H9 (cell line): ENCODE measurements at places on chromosomes 12 and 14. TPM values are rescaled to one million over a fixed set of nuclear protein-coding genes. Genes with fewer than 3 reads are reported as not detected.

- H3K36me3 ChIP-seq: no peaks in the 10 kb centered on the region
- DNase-seq: no peak
- no peak overlapping the region for H3K27ac ChIP-seq
Observed at GRCh38 chr14:69624136-69624535, 12.7 kb downstream of the SUSD6 start.

DNA sequence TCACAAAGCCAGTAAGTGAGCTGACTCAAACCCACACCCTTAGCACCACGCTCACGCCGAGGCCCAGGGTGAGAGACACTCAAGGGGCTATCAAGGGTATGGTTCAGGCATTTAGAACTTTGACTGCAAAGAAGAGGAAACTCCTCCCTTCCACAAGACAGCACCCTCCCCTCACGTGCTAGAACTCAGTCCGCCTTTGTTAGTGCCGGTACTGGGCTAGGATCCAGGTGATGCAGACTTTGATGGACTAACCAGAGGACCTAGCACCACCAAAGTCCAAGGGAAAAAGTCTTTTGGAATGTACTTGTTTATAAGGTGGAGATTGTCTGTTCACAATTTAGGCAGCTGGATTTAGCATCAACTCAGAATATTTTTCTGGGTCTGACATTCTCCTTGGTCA, 33.7 kb downstream of the VWF start:
- H3K36me3 ChIP-seq: no peaks in the 10 kb centered on the region
- peaks cover 7% of the 10 kb centered on the region; the same call in 1 of the 2 replicates for H3K4me1 ChIP-seq
- no peak overlapping the region for H3K27ac ChIP-seq
- H3K4me3 ChIP-seq: no peak overlapping the region

DNA sequence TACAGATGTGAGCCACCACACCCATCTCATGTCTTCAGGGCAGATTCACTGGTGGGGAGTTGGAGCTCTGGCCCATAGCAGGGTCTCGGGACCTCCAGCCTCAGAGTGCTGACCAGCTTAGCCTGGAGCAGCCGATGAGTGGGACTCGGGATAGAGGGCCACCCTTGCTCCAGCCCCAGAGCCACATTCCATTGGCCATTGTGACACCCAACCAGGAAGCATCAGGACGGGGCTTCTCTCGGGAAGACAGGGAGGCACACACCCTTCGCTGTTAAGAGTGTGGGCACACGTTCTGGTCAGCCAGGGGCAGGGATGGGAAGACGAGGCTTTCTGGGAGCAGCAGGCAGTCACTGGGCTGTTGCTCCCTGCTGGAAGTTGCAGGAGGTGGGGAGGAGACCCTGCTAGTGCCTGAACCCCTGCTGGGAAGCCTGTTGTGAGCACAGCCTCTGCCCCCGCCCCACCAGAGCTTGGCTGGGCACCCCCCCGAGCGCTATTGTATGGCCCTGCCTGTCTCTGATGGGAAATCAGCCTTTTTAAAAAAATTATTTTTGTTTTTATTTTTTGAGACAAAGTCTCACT, 1.6 kb downstream of the ADGRD1 start:
- no peaks in the 10 kb centered on the region for H3K36me3 ChIP-seq
- H3K4me1 ChIP-seq: no peaks in the 10 kb centered on the region
- no peak overlapping the region for H3K27ac ChIP-seq
- DNase-seq: no peak

- no peaks in the 10 kb centered on the region for H3K36me3 ChIP-seq
- no peak overlapping the region for H3K4me3 ChIP-seq
- no peak overlapping the region for H3K27ac ChIP-seq
- H3K4me1 ChIP-seq: no peaks in the 10 kb centered on the region
Observed at GRCh38 chr14:105069522-105069870, 4.3 kb upstream of the GPR132 start.

DNA sequence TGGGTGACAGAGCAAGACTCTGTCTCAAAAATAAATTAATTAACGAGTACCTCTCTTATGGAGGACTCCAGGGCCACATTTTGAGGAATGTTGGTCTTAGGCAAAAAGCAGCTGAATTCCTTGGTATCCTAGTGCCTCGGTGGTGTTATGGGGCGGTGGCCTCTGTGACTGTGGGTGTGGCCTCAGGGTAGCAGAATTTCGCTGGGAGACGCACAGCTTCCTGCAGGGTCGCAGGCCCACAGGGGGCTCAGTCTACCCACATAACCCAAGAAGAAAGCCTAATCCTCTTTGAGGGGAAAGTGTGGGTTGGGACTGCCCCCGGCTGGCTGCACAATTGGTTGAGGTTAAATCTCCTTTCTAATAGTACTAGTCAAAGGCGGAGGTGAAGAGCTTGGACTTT, 11.2 kb upstream of the SERPINA4 start:
- H3K27me3 ChIP-seq: no peaks in the 10 kb centered on the region
- peaks cover 3% of the 10 kb centered on the region; the same call in 1 of the 2 replicates for H3K36me3 ChIP-seq
- no peaks in the 10 kb centered on the region for H3K4me1 ChIP-seq
- DNase-seq: peak; percentile 45
- no peak overlapping the region for H3K27ac ChIP-seq

DNA sequence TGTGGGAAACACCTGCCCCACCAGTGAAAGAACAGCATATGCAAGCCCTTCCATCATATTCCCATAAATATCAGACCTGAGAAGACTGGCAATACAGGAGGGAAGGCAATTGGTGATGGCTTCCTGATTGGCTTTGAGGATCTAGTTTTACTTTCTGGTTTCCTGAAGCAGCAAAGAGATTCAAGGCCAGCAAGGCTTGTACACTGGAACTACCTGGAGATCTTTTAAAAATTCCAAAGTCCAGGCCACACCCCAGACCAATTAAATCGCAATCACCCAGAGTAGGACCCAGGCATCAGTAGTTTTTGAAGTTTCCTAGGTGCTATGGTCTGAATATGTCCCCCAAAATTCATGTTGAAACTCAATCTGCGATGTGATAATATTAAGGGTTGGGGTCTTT, 2.9 kb upstream of the TEP1 start:
- no peaks in the 10 kb centered on the region for H3K36me3 ChIP-seq
- no peak overlapping the region for H3K27ac ChIP-seq
- no peaks in the 10 kb centered on the region for H3K27me3 ChIP-seq
- H3K4me1 ChIP-seq: no peaks in the 10 kb centered on the region
- H3K4me3 ChIP-seq: no peak overlapping the region

DNA sequence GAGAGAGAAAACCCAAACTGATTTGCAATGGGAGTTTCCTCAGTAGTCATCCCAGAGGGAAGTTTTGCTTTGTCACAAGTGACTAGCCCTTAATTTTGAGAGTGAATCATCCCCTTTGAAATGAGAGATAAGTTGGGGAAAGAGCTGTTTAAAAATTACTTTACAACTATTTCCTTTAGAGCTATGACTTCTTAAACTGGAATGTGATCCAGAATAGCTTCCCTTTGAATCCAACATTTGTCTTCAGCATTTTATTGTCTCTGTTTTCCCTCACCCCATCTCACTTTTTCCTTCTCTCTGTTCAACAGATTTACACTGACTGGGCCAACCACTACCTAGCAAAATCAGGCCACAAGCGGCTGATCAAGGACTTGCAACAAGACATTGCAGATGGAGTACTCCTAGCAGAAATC, 109.3 kb downstream of the NAV3 start:
- no peaks in the 10 kb centered on the region for H3K27me3 ChIP-seq
- no peaks in the 10 kb centered on the region; the same call in 1 of the 2 replicates for H3K4me1 ChIP-seq
- peak; percentile 41 for DNase-seq
- H3K4me3 ChIP-seq: no peak overlapping the region
- H3K36me3 ChIP-seq: no peaks in the 10 kb centered on the region
- H3K27ac ChIP-seq: no peak overlapping the region

GRCh38 chr12:43737646-43738045, 20.9 kb downstream of the PUS7L start:
- H3K36me3 ChIP-seq: peaks cover 2% of the 10 kb centered on the region; the same call in 1 of the 2 replicates
- no peaks in the 10 kb centered on the region for H3K27me3 ChIP-seq
- H3K4me3 ChIP-seq: no peak overlapping the region
- 0 out of 2 replicates have a peak, but pooled peaks cover 2% of the 10 kb centered on the region for H3K4me1 ChIP-seq
- H3K27ac ChIP-seq: no peak overlapping the region
- no peak for DNase-seq

DNA sequence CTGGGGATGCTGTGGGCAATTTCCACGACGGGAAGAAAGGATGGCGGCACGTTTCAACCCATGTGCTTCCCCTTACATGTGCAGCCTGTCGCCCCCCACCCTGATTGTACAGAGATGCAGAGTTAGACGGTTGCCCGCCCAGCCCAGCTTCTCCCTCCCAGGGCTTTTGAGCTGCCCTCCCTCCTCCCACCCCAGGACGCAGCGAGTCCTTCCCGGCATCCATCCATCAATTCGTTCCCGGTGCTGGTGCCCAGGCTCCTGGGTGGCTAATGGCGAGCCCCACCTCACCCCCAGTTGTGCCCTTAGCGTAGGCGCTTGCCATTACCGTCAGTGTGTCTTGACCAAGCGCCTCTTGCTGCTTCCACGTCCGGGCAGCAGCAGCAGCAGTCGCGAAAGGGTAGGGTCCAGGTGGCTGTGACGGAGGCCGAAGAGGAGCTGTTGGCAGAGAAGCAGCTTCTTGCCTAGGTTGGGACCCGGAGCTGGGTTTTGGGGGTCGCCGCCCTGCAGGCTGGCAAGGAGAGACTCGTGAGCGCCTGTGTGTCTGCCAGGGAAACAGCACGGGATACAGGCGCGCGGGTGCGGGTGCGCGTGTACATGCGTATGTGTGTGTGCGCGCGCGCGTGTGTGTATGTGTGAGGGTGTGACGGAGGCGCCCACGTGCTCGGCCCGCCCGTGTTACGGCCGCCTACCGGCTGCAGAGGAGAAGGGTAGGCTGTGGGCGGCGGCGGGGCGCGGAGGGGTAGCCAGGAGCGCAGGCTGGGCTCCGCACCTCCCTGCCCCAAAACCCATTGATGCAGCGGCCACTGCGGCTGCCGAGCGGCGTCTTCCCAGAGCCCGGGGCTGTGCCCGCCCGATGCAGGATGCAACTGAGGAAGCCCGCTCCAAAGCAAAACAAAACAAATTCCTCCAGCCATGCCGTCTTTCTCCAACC, at the start of gene SLC6A15:
SLC6A15 (minus strand) TSS at position 602 of the 931 bp plus-strand sequence. CDS start 20,679 bp downstream, outside the sequence.
- no peaks in the 10 kb centered on the region for H3K27me3 ChIP-seq
- H3K36me3 ChIP-seq: no peaks in the 10 kb centered on the region
- H3K4me1 ChIP-seq: no peaks in the 10 kb centered on the region
- H3K4me3 ChIP-seq: peak within 1 kb of the TSS; percentile 89

DNA sequence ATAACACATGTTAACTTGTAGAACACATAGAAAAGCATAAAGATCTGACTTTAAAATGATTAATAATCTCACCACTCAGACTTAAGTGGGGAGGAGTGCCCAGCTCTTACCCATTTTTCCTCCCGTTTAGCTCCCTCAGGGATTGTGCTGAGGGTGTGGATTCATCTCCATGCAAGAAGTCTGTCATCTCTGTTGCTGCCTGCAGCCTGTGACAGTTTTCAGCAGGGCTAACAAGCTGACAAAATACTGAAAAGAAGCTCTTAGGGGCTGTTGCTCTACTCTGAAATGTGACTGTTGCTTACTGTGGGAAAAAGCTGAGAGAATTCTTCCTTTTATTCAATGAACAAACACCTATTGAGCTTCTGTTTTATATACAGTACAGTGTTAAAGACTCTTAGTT, 216.2 kb downstream of the CPNE8 start:
- DNase-seq: no peak
- H3K27me3 ChIP-seq: no peaks in the 10 kb centered on the region
- H3K27ac ChIP-seq: no peak overlapping the region
- H3K36me3 ChIP-seq: no peaks in the 10 kb centered on the region
- no peak overlapping the region for H3K4me3 ChIP-seq

- no peaks in the 10 kb centered on the region for H3K27me3 ChIP-seq
- H3K36me3 ChIP-seq: no peaks in the 10 kb centered on the region
- no peak overlapping the region for H3K27ac ChIP-seq
- no peaks in the 10 kb centered on the region for H3K4me1 ChIP-seq
- H3K4me3 ChIP-seq: no peak overlapping the region
Observed at GRCh38 chr12:16588812-16589211, 17.1 kb downstream of the LMO3 start.

- H3K27me3 ChIP-seq: peaks cover 20% of the 10 kb centered on the region; the same call in 1 of the 2 replicates
- no peak overlapping the region for H3K27ac ChIP-seq
- H3K4me1 ChIP-seq: no peaks in the 10 kb centered on the region
- H3K36me3 ChIP-seq: peaks cover 5% of the 10 kb centered on the region; the same call in 1 of the 2 replicates
Observed at GRCh38 chr14:105491366-105491973, 424 bp downstream of the TEDC1 start.

DNA sequence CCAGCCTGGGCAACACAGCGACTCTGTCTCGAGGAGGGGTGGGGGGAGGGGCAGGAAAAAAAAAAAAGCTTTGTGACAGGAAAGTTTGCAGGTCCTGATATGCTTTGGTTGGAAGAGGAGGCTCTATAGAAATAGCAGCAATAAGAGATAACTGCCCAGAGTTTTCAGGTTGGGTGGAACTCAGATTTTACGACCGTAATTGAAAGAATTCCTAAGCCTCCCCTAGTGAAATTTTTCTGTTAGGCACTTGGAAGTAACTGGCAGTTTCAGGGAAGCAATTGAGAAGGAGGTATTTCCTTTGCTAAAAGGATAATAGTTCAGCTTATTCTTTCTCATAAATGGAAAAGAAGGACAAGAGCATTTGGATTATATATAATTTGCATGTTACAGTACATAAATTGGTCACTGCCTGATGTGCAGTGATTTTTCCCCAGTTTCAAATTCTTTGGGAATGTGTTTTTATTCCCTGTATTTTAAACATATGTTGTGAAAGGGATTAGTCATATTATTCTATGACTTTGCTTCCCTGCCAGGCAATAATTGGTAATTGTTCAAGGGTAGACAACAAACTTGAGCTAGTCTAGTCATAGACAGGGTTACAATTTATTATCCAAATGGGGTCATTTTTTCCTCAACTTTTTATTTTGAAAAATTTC, 452.8 kb downstream of the AEBP2 start:
- no peaks in the 10 kb centered on the region for H3K36me3 ChIP-seq
- H3K27me3 ChIP-seq: no peaks in the 10 kb centered on the region
- no peak overlapping the region for H3K4me3 ChIP-seq

DNA sequence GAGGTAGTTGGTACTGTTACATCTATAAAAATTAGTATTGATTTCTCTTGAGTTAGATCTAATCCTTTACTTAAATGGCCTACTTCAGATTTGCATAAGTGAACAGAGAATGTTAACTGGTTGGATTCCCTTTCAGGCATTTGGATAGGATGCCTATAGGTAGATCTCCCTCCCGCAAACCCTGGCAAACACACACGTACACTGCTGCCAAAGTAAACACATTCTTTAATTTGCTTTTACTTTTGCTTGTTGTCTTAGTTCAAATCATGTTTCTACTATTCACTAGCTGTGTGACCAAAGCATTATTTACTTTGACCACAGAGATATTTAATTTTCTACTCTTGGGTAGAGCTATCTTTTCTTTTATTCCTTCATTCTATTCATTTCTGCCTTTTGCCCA, 936.1 kb upstream of the FBXO33 start:
- DNase-seq: no peak
- H3K4me3 ChIP-seq: no peak overlapping the region
- H3K27me3 ChIP-seq: no peaks in the 10 kb centered on the region

GRCh38 chr12:91877022-91877421, 268.6 kb downstream of the BTG1 start:
- no peaks in the 10 kb centered on the region for H3K36me3 ChIP-seq
- H3K4me3 ChIP-seq: no peak overlapping the region
- H3K27me3 ChIP-seq: no peaks in the 10 kb centered on the region
- no peak overlapping the region for H3K27ac ChIP-seq

GRCh38 chr14:84209031-84209430, 1320.9 kb upstream of the FLRT2 start:
- no peaks in the 10 kb centered on the region for H3K36me3 ChIP-seq
- H3K27ac ChIP-seq: no peak overlapping the region
- DNase-seq: no peak
- no peaks in the 10 kb centered on the region for H3K4me1 ChIP-seq
- no peak overlapping the region for H3K4me3 ChIP-seq

GRCh38 chr12:1204581-1205121, 213.6 kb downstream of the ERC1 start:
- no peaks in the 10 kb centered on the region; the same call in 1 of the 2 replicates for H3K4me1 ChIP-seq
- peaks cover 4% of the 10 kb centered on the region; the same call in 1 of the 2 replicates for H3K36me3 ChIP-seq
- H3K27me3 ChIP-seq: no peaks in the 10 kb centered on the region

MYBPC1 gene
- total RNA-seq: not detected in 2 replicates

APOF gene
- total RNA-seq: not detected in 2 replicates

SIX4 gene
- total RNA-seq: 26.5 and 28.9 TPM in 2 replicates

NDRG2 gene
- total RNA-seq: 18.1 and 20.6 TPM in 2 replicates

SOX5 gene
- 2.3 and 3.1 TPM in 2 replicates for total RNA-seq

GPRC5A gene
- total RNA-seq: 0.09 and 0.13 TPM in 2 replicates
